Hypothalamus (tissue), 51 donors: ENCODE measurements at places on chromosomes 6 and 20.

DNA sequence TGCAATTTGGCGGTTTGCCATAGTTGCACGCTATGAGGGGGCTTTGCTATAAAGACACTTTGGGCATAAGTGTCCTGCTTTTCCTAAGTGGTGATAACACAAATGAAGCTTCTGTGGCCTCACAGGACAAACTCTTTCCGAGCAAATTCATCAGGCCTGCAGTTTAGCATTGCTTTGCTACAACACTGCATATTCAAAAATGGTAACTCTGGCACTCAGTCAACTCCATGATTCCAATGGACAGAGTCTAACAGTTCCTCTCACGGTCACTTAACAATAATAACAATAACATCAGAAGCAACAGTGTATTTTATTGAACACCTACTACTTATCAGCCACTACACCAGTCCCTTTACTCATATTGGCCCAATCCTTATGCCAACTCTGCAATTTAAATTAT is 222.5 kb downstream of the FRK start:
- no peak for DNase-seq

- DNase-seq = no peak
These were observed 36.5 kb downstream of the WDR27 start for GRCh38 chr6:169665289-169665688.

- DNase-seq = no peak
These were observed 26.9 kb downstream of the NRN1 start for GRCh38 chr6:5979650-5980420.

GRCh38 chr6:36776167-36776566 is 63.1 kb downstream of the CPNE5 start:
- no peak for DNase-seq

DNA sequence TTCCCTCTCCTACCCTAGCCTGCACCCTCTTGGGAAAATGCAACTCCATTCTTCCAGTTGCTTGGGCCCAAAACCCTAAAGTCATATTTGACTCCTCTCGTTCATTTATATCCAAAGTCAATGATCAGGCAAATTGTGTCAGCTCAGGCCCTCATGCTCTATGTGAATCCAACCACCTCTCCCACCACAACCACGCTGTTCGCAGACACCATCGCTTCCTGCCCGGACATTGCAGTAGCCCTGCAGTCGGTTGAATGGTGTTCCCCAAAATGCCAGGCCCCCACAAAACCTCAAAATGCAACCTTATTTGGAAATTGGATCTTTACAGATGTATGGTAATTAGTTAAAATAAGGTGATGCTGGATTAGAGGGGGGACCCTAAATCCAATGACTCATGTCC is 98.3 kb downstream of the PREX1 start:
- no peak for DNase-seq

DNA sequence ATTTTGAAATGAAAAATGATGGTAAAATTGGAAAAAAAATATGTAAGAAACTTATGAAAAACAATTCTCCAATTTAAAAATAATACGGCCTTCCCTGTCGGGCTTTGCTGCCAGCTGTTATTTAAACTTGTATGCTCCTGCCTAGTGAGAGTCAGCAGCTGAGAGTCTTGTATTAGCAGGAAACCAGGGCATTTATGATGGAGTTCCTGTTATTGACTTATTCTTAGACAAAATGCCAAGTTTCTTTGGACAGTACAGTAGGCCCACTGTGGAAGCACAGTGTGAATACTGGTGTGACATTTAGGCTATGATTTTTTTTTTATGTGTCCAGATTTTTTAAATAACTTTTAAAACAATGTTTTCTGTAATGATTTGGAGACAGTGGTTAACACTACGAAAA is 42.1 kb downstream of the GMDS start:
- DNase-seq = no peak

DNA sequence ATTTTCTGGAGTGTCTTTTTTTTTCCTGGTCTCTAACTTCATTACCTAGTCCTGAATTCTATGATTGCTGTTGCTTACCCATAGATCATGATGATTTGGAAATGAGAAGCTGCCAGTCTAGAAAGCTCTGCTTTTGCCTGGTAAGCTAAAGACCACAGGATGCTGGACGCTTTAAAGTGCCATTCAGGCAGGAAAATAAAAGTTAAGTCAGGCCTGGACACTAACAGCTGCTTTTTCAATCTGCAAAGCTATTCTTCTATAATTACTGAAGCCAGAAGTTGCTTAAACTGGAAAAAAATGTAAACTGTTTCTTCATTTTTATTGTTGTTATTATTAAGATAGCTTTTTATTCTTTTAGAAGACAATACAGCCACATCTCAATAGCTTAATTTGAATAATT is 129.8 kb upstream of the SPACA1 start:
- DNase-seq = no peak

GRCh38 chr6:17584241-17584803 is 15.8 kb upstream of the FAM8A1 start:
- DNase-seq = no peak

- no peak for DNase-seq
These were observed 57.9 kb downstream of the SYNJ2 start for GRCh38 chr6:158039571-158040050.

DNA sequence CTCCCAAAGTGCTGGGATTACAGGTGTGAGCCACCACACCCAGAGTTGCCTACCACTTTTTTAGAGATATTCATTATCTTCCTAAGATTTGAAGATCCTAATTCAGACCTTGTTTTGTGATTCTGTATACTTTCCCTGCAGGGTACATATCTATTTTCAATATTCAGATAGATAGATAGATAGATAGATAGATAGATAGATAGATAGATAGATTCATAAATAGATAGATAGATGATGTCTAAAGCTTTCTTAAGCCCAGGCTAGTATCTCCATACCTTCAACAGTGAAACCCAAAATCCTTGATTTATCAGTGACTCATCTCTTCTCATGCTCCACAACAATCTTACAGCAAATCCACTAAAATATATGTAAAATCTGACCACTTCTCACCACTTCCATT is 30.8 kb downstream of the ZNF391 start:
- DNase-seq = no peak

- peak; percentile 51 for DNase-seq
These were observed 7.8 kb downstream of the SYNGAP1 start for GRCh38 chr6:33427585-33428223.

- DNase-seq = no peak
These were observed 31.8 kb upstream of the GMPR start for GRCh38 chr6:16206595-16207037.

GRCh38 chr6:64998204-64998603 is 708.8 kb downstream of the EYS start:
- no peak for DNase-seq

- no peak for DNase-seq
These were observed 9.1 kb upstream of the PBOV1 start for GRCh38 chr6:138227316-138227781.

DNA sequence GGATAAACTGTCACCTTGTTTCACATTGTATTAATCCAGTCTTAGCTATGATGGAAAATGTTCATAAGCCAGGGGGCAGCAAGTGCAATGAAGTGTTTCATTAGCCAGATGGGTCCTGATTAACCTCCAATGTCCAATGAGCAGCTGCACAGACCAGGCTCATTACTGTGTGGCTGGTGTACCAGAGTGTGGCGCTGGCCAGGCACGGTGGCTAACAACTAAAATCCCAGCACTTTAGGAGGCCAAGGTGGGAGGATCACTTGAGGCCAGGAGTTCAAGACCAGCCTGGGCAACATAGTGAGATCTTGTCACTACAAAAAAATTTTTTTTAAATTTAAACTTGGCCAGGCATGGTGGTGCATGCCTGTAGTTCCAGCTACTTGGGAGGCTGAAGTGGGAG is 201.7 kb upstream of the FOXQ1 start:
- DNase-seq = no peak

DNA sequence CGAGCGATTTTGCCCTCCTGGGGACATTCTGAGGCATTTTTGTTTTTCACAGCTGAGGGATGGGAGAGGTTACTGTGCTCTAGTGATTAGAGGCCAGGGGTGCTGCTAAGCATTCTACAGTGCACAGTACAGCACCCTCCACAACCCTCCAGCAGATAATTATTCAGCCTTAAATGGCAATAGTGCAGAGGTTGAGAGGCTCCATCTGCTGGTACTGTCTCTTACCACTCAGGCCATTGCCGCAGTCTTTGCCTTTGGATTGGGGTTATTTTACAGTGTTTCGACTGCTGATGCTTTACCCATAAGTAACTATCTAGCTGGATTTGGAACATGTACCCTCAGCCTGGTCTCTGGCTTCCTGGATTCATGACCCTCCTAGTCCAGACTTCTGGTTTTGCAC is 705.3 kb downstream of the KIF16B start:
- DNase-seq = no peak

DNA sequence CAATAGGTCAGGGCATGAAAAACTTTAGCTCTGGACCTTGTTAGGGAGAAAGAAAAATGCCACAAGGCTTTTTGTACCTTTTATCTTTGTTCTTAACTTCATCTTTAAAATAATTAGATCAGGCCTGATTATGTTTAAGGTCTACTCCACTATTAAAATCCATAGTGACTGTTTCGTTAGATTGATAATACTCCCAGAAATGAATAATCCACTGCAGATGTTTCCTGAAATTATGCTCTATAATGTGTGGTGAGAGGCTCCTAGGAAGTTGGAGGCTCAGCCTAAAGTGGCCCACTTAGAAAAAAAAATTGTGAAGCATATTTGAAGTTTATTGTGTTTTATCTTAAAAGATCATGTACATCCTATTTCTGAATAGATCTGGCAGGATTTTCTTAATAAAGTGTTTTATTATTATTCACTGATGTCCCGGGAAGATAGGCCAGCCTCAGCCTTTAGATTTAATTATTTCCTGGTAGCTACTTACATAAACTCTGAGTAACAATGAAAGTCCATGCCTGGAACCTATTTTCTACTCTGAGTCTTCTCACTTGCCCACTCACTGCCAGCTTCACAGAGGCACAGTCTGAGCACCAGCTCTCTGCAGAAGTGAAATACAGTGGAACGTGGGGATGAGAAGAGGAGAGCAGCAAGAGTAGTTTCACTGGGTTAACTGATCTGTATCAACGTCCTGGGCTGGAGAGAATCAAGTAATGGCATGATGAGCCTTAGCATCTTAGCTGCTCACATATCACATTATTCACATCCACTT is 126.8 kb upstream of the TMEM170B start:
- DNase-seq = no peak

- DNase-seq = no peak
These were observed 35.3 kb downstream of the APCDD1L start for GRCh38 chr20:58479726-58480440.

DNA sequence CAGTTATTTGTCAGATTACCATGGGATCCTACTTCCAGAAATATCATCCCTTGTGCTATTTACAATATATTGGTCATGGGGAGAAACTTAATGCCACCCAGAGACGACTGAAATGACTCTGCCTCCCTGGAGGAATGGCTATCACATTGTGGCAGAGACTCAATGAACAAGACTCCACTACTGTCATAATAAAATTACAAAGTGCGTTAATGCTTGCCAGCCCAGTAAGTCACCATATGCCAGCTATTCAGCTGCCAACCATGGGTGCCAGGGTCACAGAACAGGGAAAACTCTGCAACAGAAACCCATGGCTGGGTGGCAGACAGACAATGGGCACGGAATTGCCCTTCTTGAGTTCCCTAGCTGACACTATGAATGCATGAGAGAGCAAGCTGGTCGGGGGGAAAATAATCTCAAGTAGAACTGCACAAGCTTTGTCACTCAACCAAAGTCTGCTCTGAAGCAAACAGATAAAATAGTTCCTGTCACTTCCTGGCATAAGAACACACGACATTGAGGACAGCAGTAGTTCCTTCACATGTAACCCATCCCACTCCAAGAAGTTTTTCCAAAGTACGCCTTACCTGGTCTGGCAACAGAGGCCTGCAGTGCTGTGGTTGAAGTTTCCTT is 32.1 kb downstream of the TP53INP2 start:
- DNase-seq = no peak

- DNase-seq = no peak
These were observed 75.4 kb upstream of the PTPN1 start for GRCh38 chr20:50434653-50435396.

DNA sequence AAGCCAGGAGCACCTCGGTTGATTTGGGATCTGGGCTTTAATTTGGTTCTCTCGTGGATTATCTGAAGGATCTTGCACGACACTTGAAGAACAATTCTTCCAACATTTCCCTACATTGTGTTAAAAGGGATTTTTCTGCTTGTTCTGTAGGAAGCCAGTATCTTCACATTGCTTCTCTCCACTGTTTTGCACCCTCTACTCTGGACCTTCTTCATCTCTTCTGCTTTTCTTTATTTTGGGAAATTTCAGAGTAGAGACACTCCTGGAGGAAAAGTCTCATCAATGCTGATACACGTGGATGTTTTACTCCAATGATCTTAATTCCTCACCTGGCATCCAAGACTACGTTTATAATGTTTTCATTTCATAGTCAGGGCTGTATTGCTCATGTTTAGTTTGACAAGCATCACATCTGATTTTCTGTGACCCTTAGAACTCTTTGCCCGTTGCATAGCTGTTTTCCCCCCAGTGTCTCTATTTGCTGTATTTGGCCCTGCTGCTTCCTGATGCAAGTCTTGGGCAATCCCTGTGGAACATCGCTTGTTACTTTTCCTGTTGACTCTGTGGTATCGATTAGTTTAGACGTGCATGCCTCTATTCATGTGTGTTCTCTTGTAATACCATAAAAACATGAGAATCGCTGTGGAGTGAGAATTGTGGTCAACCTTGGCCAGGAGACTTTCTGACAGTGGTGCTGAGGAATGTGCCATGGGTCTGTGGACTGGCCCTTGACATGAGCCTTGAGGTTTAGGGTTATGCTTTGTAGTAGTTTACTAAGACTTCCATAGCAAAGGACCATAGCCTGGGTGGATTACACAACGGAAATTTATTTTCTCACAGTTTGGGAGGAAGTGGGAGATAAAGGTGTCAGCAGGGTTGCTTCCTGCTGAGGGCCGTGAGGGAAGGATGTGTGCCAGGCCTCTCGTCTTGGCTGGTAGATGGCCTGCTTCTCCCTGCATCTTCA is 12.5 kb downstream of the PLCB1 start:
- DNase-seq = no peak

GRCh38 chr6:156311291-156311690 is 465.9 kb upstream of the ARID1B start:
- no peak for DNase-seq

DNA sequence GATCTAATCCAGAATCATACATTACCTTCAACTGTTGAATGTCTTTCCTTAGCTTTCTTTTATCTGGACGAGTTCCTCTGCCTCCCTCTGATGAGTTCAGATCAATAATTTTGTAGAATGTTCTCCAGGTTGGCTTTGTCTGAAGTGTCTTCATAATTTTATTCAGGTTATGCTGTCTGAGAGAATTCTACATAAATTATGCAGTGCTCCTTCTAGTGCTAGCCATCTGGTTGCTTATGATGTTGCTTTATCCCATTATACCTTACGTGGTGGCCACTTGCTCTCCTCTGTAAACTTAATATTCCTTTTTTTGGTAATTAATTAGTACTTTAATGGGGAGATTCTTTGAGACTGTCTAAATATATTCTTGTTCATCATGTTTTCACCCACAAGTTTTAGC is 67.7 kb upstream of the PTCHD4 start:
- no peak for DNase-seq

- DNase-seq = no peak
These were observed 1.1 kb upstream of the MMP24OS start for GRCh38 chr20:35279040-35279439.

- DNase-seq = peak; percentile 9
These were observed 63.3 kb upstream of the SLC2A12 start for GRCh38 chr6:134115715-134116074.
